T-helper 17 cell (primary cell): ENCODE measurements at places on chromosomes 12 and 14.

GRCh38 chr12:62649412-62650138, 182.9 kb downstream of the MON2 start:
- DNase-seq: no peak

- DNase-seq: no peak
Measured at GRCh38 chr14:63383776-63384367, 65.1 kb upstream of the GPHB5 start.

DNA sequence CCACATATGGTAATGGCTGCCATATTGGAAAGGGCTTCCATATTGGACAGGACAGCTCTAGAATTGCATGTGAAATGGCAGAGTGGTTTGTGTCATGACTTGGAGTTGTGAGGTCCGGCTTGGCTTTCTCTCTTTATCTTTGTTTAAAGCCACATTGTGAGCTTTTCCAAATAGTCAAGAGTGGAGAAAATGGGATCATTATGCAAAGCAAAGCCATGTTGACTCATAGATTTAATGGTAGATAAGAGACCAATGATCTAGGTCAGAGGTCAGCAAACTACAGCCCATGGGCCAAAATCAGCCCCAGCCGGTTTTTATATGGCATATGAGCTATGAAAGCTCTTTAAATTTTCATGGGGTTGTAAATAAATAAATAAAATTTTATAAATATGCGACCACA, 449.1 kb downstream of the BCL11B start:
- DNase-seq: no peak

- no peak for DNase-seq
Measured at GRCh38 chr12:3527181-3527580, 36.2 kb downstream of the PRMT8 start.

DNA sequence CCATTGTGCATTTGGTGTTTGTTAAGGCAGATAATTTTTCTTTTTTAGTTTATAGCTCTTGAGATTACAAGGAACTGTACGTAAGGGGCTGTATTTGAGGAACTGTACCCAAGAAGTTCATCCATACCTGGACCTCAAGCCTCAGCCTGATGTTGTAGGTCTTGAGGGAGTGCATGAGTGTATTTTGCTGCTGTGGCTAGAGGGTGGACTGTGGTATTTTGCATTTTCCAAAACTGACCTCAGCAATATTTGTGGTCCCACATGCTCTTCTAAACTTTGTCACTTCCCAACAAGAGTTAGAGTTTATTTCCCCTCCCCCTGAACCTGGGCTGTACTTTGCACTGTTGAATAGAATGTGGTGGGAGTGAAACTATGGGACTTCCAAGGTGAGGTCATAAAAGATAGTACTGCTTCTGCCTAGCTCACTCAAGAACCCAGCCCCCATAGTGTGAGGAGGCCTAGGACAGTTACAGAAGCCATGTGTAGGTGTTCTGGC, 42.2 kb upstream of the FBXO33 start:
- DNase-seq: no peak

- no peak for DNase-seq
Measured at GRCh38 chr14:103530390-103530789, 1.4 kb downstream of the TRMT61A start.

- DNase-seq: no peak
Measured at GRCh38 chr14:76581592-76581991, 179.7 kb upstream of the VASH1 start.

DNA sequence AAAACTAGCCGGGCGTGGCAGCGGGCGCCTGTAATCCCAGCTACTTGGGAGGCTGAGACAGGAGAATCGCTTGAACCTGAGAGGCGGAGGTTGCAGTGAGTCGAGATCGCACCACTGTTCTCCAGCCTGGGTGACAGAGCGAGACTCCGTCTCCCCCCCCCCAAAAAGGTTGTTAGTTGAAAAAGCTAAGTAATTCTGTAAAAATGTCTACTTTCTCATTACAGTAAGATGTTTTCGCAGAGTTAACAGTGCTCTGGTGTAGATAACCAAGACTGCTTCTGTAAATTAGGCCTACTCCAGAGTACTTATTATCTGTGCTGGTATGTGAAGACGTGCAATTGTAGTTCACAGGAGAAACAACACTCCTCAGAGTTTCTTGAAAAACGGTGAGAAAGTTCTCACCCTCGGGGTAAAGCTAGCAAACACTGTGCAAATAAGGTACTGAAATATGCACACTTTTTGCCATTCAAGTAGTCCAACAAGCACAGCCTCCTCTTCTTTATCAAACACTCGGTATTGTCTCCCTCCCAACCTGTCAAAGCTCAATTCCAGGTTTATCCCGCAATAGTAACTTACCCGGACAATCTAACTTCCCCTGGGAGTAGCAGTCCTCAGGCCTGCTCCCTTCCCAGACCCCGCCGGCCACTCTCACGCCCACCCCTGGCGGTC, 974 bp downstream of the BTBD7 start:
- DNase-seq: no peak

- no peak for DNase-seq
Measured at GRCh38 chr14:41362139-41362538, 244.5 kb upstream of the LRFN5 start.

DNA sequence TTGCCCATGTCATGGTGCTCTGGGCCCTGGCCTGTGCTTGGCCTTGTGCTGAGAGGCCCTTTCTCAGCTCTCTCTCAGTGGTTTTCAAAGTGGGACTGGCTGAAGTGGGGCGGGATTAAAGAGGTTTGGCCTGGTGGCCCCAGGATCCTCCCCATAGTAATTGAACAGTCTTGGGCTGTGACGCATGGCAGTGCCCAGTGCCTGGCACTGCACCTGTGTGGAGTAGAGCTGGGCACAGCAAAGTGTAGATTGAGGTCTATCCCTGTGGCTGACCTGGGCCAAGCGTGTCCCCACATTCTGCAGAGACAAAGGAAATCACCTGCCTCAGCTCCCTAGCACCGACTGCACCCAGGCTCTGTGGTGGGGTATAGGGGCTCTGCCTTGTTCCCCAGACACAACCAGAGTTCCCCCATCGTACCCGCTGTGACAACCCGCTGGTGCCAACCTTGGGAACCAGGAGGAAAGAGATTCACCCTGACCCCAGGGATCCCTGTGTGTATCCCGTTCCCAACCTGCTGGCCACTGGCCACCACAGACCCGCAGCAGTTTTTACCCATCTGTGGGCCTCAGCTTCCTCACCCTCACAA, 9.9 kb upstream of the CYP46A1 start:
- no peak for DNase-seq
